GM23248 (cell line): ENCODE measurements at places on chromosomes 3 and 15. TPM values are rescaled to one million over a fixed set of nuclear protein-coding genes. Genes with fewer than 3 reads are reported as not detected.

GRAMD2A gene
- total RNA-seq: not detected in 2 replicates

SUSD5 gene
- 0.11 and 0.13 TPM in 2 replicates for total RNA-seq

FGF7 gene
- 331 and 351 TPM in 2 replicates for total RNA-seq

TMEM266 gene
- total RNA-seq: 0.38 TPM in 1 of 2 replicates, not detected in the other

- H3K27ac ChIP-seq: no peak overlapping the region
- DNase-seq: no peak
- H3K4me1 ChIP-seq: no peaks in the 10 kb centered on the region
- H3K4me3 ChIP-seq: no peak overlapping the region
- H3K27me3 ChIP-seq: no peaks in the 10 kb centered on the region
Measured at GRCh38 chr3:183551930-183552329, 3.6 kb downstream of the KLHL6 start.
